ENCODE measurements at places on chromosomes 13 and 19. TPM values are rescaled to one million over a fixed set of nuclear protein-coding genes. Genes with fewer than 3 reads are reported as not detected.

The CYP2F1 gene
- total RNA-seq: not detected

The PRTN3 gene
- not detected for total RNA-seq

The SOX1 gene
- not detected for total RNA-seq

The GSX1 gene
- not detected for total RNA-seq

The CBARP gene
- not detected for total RNA-seq

The PSPN gene
- total RNA-seq: 1.8 TPM

The PLK5 gene
- total RNA-seq: not detected

The IL4I1 gene
- 1.2 TPM for total RNA-seq

The CNN2 gene
- 137 TPM for total RNA-seq

The ONECUT3 gene
- total RNA-seq: not detected

The ZNF99 gene
- total RNA-seq: 0.55 TPM

The WDR88 gene
- not detected for total RNA-seq

The CYP4F2 gene
- not detected for total RNA-seq

GRCh38 chr19:2014131-2014571 is 1.4 kb downstream of the BTBD2 start:
- no peak for DNase-seq

GRCh38 chr19:40778706-40779284 is 748 bp downstream of the RAB4B start:
- DNase-seq: no peak

- DNase-seq: peak; percentile 14
Observed at GRCh38 chr13:113976711-113977684, 3.1 kb upstream of the C13orf46 start.

GRCh38 chr13:80923907-80924306 is 583.0 kb upstream of the SPRY2 start:
- no peak for DNase-seq

DNA sequence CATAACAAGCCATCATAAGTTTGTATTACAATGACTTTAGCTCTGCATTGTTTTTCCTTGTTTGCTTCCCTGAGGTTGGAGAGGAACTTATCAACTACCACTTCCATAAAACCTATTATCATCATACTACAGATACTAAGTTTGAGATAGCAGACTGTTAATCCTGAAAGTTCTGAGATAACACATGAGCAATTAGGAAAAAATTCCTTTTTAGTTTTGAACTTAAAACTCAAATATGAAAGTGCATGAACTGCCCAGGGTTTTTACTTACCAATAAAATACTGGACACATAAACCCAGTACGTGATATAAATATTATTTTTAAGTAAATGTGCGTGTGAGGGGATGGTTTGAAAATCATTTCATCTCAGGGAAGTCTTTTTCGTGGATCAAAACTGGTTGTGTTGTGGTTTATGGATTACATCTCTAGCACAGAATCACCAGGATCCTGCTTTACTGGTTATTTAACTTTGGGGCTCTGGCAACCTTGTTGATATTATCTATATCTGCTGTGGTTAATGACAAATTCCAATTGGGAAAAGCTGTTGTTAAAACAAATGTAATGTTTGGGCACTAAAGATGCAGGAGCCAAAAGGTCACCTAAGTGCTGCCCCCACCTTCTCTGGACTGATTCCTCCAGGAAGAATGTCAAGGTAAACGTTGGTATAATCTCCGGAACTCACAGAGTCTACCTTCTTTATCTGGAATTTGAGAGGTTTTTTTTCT is 12.4 kb downstream of the CDX2 start:
- no peak for DNase-seq

GRCh38 chr13:35345992-35346391 is 130.5 kb downstream of the MAB21L1 start:
- DNase-seq: no peak

DNA sequence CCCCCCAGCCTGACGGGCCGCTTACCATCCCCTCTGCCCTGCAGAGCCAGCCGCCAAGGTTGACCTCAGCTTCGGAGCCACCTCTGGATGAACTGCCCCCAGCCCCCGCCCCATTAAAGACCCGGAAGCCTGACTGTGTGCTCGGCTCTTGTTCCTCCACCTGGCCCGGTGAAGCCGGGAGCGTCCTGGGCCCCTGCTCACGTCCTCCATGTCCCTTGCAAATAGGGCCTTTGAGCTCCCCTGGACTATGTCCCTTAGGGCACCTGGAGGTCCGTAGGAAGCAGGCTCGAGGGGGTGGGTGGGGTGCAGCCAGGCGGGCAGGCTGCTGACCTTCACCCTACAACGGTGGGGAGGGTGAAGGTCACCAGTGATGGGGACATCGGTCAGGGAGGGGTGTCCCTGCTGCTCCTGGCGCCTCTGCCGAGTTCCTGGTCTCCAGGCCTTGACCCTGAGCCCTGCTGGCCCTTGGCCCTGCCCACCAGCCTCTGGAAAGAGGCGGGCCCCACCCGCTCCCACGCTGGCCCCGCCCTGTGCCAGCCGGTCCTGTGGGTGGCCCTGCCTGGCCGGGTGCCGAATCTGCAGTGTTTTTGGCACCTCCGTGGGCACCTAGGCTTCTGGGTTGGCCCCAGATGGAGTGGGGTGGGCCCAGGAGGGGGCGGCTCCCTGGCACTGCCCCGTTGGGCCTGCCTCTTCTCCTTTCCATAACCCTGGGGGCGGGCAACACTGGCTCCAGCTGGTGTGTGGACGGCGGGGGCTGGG is 3.3 kb downstream of the ATP5F1D start:
- peak; percentile 57 for DNase-seq

DNA sequence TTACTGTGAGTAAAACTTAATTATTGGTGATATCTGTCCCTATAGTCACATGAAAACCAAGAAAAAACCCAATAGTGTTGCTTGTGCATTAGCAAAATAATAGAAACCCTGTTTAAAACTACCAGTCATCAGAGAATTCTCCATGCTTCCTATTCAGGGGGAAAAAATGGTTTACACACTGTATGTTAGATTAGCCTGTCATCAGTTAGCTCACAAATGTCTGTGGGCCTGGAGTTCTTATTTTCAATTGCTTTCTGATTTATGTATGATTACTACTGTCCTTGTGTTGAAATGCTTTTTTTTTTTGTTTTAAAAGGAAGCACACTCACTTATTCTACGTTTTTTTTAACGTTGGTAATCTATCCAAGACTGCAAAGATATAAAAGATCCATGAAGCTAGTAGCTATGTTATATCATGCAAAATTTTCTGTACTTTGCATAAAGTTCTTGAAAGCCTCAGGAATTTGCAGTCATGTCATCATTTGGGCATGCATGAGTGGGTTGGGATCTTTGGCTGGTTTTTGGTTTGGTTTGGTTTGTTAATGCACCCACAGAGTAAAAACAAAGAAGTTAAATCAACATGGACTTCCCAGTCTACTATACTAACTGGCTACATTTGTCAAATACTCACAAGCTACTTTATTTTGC is 25.9 kb downstream of the RXFP2 start:
- DNase-seq: no peak

GRCh38 chr13:50829226-50829625 is 14.3 kb downstream of the DLEU7 start:
- DNase-seq: no peak

DNA sequence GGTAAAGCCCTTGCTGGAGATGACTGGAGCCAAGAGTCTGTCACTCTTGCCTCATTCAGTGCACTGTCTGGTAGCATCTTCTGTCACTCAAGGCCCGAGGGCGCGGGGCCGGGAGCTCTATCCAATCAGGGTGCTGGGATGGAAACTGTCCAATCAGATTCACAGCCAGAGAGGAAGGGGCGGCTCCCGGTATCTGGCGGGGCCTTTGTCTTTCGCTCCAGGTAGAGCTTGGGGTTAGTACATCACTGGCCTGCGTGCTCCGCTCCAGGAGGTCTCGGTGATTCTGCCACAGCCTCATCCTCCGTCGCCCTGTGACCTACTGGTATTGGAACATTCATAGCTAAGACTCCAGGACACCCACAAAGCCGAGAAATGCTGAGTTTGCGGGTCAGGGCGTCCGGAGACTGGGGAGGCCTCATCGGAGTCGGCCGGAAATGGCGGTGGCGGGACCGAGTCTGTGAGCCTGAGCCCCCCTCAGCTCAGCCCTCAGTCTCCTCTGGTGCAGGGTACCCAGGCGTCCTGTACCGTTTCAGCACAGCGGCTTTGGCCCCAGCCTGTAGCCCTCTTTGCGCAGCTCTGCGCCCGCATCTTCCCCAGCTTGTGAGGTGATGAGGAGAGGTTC is 20.6 kb upstream of the ZNF430 start:
- DNase-seq: peak; percentile 81

DNA sequence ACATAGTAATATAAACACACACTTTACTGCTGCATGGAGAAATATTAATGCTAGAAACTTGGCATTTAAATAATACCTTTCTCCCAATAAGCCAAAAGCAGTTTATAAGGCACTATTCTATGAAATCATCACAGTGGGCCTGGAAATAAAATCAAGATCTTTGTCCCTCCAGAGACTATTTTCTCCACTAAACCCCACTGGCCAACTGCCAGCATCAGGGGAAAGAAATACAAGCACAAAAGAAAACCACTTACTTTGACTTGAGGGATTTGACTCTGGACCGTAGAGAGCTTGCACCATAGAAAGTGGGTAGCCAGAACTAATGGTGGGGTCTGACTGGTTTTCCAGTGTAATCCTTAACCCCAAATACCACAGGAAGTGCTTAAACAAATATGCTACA is 71.9 kb downstream of the DCLK1 start:
- DNase-seq: no peak

GRCh38 chr13:79937771-79938216 is 403.1 kb downstream of the SPRY2 start:
- DNase-seq: no peak

GRCh38 chr19:45141203-45141900 is 19.4 kb downstream of the NKPD1 start:
- DNase-seq: no peak

GRCh38 chr13:68232351-68233130 is 1002.4 kb upstream of the PCDH9 start:
- DNase-seq: no peak

- no peak for DNase-seq
Observed at GRCh38 chr13:102817907-102818306, 19.0 kb downstream of the BIVM start.

DNA sequence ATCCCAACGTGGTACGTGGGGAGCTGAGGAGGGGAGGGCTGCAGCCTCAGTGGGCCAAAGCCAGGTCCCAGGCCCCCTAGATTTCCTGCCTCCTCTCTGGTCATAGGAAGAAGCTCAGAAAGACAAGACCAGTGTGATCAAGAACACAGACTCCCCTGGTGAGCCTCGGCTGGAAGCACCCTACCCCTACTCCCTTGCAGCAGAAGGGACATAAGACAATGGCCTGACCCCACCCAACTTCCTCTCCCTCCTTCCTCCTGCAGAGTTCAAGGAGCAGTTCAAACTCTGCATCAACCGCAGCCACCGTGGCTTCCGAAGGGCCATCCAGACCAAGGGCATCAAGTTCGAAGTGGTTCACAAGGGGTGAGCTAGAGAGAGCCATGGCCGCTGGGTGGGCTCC is 11.5 kb downstream of the PODNL1 start:
- no peak for DNase-seq

DNA sequence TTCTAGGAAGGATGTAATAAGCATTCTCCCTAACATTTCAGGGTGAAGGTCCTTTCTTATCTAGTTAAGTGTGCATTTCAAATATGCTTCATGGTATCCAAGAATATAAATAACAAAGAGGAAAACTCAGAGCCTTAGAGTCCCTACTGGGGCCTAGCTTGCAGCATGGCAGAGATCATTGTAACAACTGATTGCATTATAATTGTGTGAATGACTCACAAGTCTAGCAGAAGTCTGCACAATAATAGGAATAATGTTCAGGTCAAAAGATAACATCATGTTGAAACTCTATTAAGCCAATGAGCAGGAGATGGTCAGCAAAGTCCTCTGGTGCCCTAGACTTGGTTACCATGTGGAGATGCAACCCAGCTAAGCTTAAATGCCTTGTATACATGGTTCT is 3.4 kb downstream of the POSTN start:
- no peak for DNase-seq

- no peak for DNase-seq
Observed at GRCh38 chr13:82758044-82758443, 1124.2 kb downstream of the SLITRK1 start.

DNA sequence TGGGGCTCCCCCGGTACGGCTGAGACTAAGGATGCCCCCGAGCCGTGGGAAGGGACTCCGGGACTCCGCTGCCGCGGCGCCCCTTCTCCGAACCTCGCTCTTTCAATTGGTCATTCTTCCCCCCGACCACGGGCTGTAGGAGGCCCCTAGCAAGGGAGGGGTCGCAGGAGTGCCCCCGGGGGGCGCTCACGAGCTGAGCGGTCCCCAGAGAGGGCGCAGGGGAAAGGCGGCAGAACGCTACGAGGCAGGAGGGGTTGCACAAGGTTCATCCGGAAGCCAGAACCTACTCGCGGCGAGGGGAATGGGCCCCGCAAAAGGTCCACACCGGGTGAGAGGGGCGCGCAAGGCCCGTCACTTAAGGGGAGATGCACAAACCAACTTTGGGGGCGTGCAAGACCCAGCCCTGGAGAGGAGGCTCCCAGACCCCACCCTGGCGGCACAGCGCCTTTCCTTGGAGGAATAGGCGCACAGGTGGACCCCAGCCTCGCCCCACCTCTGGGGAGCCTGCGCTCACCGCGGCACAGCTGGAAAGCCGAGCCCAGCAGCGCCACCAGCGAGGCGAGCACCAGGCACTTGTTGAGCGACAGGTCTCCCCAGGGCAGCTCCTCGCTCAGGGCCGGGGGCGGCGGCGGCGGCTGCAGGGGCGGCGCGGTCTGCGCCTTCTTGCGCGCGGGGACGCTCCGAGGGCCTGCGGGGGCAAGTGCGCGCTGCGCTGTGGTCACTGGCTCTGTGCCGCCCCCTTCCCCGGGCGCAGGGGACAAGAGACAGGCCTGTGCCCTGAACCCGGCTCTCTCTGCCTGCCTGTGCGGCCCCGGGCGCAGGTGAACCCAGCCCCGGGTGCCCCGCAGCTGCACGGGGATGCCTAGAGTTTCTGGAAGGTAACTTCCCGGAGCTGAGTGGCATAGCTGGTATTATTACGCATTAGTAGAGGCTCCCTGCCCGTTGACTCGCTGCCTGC is 2.8 kb downstream of the JSRP1 start:
- DNase-seq: no peak

GRCh38 chr13:77477299-77477848 is 58.1 kb upstream of the SCEL start:
- DNase-seq: no peak

- no peak for DNase-seq
Observed at GRCh38 chr13:23509781-23510543, 60.2 kb upstream of the TNFRSF19 start.

GRCh38 chr13:98474761-98475160 is 102.1 kb downstream of the STK24 start:
- DNase-seq: no peak

DNA sequence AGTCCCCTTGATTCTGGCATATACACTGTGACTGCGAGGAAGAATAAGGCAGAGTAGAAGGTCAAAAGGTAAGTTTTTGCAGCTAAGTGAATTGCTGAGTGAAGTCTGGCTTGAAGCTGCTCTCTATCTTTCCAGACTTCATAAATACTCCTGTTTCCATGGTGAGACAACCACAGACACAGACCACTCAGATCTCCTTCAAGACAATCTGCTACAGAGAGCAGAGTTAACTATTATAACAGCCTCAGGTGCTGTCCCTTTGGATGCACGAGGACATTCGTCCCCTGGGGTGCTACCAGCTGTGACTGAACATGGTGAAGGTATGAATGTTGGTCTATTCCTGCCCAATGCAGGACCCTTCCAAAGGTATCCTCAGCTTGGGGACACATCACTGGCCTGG is 104.0 kb downstream of the MYCBP2 start:
- DNase-seq: no peak

Measured in uterus (tissue), 4 donors.